ENCODE measurements at places on chromosomes 4 and X.

GRCh38 chrX:66766318-66766717, 127.4 kb upstream of the EDA2R start:
- DNase-seq, result no peak

DNA sequence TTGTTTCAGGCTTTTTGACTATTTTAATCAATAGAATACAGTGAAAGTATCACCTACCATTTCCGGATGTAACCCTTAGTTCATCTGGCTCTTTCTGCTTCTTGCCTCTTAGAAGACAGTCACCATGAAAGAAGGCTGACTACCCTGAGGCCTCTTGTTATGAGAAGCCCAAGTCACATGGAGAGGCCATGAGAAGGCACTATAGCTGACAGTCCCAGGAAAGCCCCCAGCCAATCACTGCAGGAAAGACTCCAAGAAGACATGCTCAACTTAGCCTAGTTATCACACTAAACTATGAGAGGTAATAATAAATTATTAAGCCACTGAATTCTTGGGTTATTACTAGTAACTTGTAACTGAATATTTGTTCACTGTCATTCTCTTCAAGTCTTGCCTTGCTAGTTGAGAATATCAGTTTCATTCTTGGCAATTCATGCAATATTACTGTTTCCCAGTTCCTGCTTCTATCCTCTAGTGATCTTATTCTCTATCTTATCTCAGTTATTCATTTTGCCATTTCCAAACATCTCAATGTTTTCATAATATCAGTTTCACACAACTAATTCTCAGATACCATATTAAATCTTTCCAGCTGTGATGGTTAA, 57.1 kb upstream of the GUCY1A1 start:
- DNase-seq, result no peak

GRCh38 chrX:70549429-70549828, 104.8 kb downstream of the DLG3 start:
- no peak for DNase-seq

DNA sequence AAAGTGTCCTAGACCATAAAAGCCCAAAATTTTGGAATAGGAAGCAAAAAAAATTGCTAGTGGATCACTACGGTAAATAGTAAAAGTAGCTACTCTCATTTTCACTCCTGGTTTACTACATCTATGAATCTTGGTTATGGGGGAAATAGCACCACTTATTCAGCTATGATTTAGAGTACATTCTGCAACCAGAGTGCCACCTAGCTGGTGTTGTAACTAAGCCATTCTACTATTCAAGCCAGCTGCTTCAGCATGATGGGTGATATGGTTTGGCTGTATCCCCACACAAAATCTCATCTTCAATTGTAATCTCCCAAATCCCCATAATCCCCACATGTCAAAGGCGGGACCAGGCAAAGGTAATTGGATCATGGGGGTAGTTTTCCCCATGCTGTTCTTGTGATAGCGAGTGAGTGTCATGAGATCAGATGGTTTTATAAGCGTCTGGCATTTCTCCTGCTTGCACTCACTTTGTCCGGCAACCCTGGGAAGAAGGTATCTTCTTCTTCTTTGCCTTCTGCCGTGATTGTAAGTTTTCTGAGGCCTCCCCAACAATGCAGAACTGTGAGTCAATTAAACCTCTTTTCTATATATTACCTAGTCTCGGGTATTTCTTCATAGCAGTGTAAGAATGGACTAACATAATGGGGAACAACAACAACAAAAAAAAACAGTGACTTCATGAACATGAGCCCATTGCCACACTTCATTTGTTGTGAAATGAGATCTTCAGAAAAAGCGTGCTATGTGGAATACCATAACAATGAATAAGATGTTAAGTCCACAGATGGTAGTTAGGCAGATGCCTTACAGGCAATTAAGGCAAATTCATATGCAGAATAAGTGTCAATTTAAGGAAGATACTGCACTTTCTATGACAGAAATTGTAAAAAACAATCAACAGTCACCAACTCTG, 280.1 kb downstream of the PABPC4L start:
- no peak for DNase-seq

GRCh38 chrX:38117485-38117884, 103.2 kb downstream of the SRPX start:
- DNase-seq, result no peak
